GM23248 (cell line): ENCODE measurements at places on chromosomes 11 and 22. TPM values are rescaled to one million over a fixed set of nuclear protein-coding genes. Genes with fewer than 3 reads are reported as not detected.
A peak's percentile ranks its signal among the peaks of the same experiment; 100 is the strongest.

DNA sequence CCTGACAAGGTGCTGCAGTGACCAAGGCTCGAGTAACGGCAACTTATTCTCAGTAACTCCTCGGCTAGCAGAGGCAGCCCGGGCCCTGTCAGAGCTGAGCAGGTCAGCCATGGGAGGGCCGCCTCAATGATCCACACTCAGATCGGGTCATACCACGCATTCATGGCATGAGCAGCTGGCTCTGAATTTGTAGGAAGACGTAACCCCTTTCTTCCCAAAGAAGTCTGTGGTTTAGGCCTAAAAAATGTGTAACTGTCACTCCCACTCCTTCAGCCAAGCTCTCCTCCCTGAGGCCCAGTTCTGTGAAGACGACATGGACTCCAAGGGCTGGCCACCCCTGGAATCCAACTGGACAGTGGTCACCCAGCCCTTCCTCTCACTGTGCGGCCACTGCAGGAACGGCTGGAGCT lies 30.0 kb downstream of the PPP2R1B start:
- H3K4me1 ChIP-seq, result peaks cover 57% of the 10 kb centered on the region
- H3K36me3 ChIP-seq, result peaks cover 12% of the 10 kb centered on the region; the same call in 1 of the 2 replicates
- H3K27me3 ChIP-seq, result no peaks in the 10 kb centered on the region
- peak overlapping the region; percentile 99 for H3K27ac ChIP-seq

DNA sequence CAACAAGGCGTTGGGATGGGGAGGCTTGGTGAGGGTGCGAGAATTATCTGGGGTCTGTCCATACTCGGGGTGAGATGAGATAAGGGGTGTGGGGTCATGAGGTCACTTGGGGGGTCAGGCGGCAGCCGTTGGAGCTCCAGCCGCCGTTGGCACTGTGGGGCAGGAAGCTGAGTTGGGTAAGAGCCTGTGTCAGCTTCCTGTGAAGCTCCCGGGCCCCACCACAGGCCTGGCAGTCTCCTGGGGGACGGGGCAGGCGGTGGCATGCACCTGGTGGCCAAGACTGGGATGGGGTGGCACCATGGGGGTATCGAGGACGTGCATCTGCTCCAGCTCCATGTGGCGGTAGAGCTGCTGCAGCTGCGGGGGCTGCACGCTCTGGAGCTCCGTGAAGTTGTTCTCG lies 7.1 kb upstream of the MYBPC3 start:
- no peaks in the 10 kb centered on the region for H3K4me1 ChIP-seq
- no peaks in the 10 kb centered on the region for H3K27me3 ChIP-seq
- no peak overlapping the region for H3K4me3 ChIP-seq

GRCh38 chr11:106281455-106282173 lies 204.2 kb downstream of the AASDHPPT start:
- H3K36me3 ChIP-seq, result no peaks in the 10 kb centered on the region
- H3K4me1 ChIP-seq, result peaks cover 32% of the 10 kb centered on the region
- peak; percentile 88 for DNase-seq
- no peak overlapping the region for H3K4me3 ChIP-seq
- H3K27me3 ChIP-seq, result no peaks in the 10 kb centered on the region

The EHF gene
- total RNA-seq, result not detected in 2 replicates

- DNase-seq, result peak; percentile 63
- H3K36me3 ChIP-seq, result no peaks in the 10 kb centered on the region
- H3K27me3 ChIP-seq, result no peaks in the 10 kb centered on the region
- no peak overlapping the region for H3K27ac ChIP-seq
- 0 out of 2 replicates have a peak, but pooled peaks cover 4% of the 10 kb centered on the region for H3K4me1 ChIP-seq
Measured at GRCh38 chr11:61587951-61588727, 7.3 kb upstream of the SYT7 start.

The MS4A7 gene
- not detected in 2 replicates for total RNA-seq

DNA sequence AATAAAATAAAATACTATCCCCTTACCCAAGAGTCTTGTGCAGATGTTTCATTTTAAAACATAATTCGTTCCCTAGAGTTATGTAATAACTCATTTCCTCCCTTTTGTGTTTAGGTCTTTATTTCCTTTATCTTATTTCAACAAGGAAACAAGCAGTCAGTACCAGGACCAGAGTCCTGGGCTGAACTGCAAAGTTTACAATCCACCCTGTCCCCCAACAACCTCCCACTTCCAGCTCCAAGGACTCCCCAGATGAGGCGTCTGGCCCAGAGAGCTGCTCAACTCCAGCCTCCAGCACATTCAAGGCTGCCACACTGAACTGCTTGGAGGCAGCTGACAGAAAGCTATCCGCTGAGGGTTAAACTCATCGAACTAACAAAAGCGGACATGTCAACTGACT lies 4.5 kb downstream of the POLDIP3 start:
- DNase-seq, result no peak
- no peak overlapping the region for H3K4me3 ChIP-seq
- no peaks in the 10 kb centered on the region for H3K27me3 ChIP-seq

- no peak for DNase-seq
- H3K4me1 ChIP-seq, result peaks cover 30% of the 10 kb centered on the region
- no peak overlapping the region for H3K27ac ChIP-seq
Measured at GRCh38 chr11:132452616-132453015, 1079.7 kb downstream of the OPCML start.

- H3K4me1 ChIP-seq, result peaks cover 17% of the 10 kb centered on the region
- DNase-seq, result no peak
- H3K27me3 ChIP-seq, result no peaks in the 10 kb centered on the region
- no peak overlapping the region for H3K27ac ChIP-seq
- no peaks in the 10 kb centered on the region for H3K36me3 ChIP-seq
- H3K4me3 ChIP-seq, result no peak overlapping the region
Measured at GRCh38 chr22:27237080-27237741, 564.3 kb downstream of the MN1 start.

DNA sequence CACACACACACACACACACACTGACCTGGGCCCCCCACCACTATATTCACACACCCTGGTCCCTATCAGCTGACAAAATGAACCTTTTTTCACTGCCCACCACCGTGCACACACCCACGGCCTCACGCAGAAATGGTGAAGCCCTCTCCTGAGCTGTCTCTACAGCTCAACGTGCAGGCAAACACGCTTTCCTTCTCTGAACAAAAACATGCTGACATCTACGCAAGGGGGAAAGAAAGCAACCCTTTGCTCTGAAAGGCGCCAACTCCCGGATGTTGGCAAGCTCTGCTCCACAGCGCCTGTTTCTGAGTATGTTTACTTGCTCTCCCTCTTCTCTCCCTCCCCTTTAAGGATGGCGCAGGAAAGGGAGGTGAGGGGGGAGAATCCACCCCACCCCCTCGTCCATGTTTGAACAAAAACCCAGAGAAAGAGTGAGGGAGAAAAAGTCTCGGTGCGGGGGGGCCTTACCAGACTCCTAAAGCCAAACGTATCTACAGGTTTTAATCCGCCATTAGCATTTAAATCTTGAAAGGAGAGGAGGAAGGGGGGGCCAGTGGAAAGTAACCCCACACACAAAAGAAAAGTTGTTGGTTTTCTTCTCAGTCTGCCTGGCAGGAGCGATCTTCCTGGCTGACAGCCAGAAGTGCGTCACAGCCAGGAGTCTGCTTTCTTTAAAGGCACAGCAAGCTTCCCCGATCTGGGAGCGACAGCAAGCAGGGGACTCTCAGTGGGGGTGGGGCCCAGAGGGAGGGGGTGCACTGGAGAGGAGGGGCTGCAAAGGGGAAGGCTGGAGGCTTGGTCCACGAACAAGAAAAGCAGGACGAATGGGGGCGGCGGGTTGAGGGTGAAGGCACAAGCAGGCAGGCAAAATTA lies 39.6 kb downstream of the NUMA1 start:
- no peaks in the 10 kb centered on the region; the same call in 1 of the 2 replicates for H3K36me3 ChIP-seq
- H3K27me3 ChIP-seq, result no peaks in the 10 kb centered on the region
- peak overlapping the region; percentile 99 for H3K27ac ChIP-seq
- H3K4me3 ChIP-seq, result peak overlapping the region; percentile 95
- DNase-seq, result peak; percentile 94

DNA sequence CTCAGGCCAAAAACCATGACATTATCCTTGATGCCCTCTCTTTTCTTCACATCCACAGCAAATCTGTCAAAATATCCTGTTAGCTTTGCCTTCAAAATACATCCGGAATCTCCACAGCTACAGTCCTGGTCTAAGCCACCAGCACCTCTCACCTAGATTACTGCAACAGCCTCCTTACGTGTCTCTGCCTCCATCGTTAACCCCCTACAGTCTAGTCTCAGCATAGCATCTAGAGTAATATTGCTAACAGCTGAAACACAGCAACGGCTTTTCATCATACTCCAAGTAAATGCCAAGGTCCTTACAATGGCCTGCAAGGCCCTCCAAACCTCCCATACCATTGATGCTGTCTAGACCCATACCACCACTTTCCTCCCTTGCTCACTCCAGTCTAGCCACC lies 4.4 kb downstream of the TSG101 start:
- H3K4me3 ChIP-seq, result no peak overlapping the region
- peak; percentile 30 for DNase-seq
- H3K27ac ChIP-seq, result no peak overlapping the region
- H3K27me3 ChIP-seq, result no peaks in the 10 kb centered on the region

DNA sequence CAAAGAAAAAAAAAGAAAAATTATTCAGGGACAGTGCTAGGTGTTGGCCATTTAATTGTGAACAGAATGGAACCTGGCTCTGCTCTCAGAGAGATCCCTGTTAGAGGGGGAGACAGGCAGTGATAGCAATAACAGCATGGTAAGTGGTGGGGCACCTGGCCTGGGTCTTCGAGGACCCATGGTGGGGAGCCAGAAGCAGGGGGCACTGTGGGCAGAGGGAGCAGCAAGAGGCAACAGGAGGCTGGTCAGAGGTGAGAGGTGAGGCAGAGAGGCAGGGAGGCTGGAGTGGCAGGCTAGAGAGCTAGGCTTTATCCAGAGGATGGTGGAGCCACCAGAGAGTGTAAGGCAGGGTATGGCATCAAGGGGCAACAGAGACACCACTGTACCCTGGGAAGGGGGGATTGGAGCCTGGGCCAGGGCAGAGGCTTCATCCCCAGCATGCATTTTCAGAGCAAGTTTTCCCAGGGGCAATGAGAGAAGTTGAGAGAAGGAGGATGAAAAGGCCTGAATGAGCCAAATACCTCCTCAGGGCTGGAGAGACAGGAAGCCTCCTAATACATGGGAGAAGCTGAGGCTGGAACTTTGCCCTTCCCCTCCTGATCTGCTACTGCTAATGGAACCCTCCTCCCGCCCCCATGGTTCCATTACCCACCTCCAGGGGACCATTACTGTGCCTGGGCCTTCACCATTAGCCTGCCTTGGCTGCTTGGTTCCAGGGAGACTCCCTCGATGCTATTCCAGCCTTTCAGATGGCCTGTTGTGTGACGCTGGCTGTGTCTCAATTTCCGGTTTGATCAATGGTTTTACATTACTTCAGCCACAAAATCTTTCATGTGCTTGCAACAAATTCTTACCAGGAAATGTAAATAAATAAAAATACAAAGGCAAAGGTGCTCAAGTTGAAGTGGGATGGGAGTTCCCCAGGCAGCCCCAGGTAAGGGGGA lies 2.6 kb upstream of the P2RY2 start:
- DNase-seq, result no peak
- no peak overlapping the region for H3K4me3 ChIP-seq
- no peak overlapping the region for H3K27ac ChIP-seq
- H3K27me3 ChIP-seq, result peaks cover 12% of the 10 kb centered on the region

The OR8G5 gene
- total RNA-seq, result not detected in 2 replicates

- no peaks in the 10 kb centered on the region for H3K4me1 ChIP-seq
- no peaks in the 10 kb centered on the region for H3K27me3 ChIP-seq
- H3K36me3 ChIP-seq, result no peaks in the 10 kb centered on the region
- DNase-seq, result no peak
Measured at GRCh38 chr11:59473015-59473414, at the start of gene OR4D10. Gene OR4D10, plus strand, starts transcription at chr11:59473315. Its CDS starts 4,115 bp downstream, at chr11:59477430.

The KCTD14 gene
- 0.63 and 1.4 TPM in 2 replicates for total RNA-seq

DNA sequence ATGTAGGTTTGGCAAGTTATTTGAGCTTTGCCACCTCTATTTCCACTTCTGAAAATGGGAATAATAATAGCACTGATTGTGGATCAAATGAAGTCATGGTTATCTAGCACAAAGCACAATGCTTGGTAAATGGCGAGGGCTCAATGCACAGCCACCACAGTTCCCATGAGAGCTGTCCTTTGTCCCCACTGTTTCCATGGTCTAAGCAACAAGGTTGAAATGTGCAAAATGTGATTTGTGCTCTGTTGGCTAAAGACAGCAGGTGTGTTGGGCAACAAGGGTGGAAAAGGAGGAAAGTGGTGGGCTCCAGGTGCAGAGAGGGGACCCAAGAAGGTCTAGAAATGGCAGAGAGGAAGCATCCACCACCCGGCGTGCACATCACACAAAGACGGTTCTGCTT lies 200.5 kb downstream of the TRIM29 start:
- H3K36me3 ChIP-seq, result no peaks in the 10 kb centered on the region
- DNase-seq, result no peak
- H3K27me3 ChIP-seq, result peaks cover 34% of the 10 kb centered on the region; the same call in 1 of the 2 replicates
- no peak overlapping the region for H3K4me3 ChIP-seq
- no peaks in the 10 kb centered on the region for H3K4me1 ChIP-seq
- H3K27ac ChIP-seq, result no peak overlapping the region

DNA sequence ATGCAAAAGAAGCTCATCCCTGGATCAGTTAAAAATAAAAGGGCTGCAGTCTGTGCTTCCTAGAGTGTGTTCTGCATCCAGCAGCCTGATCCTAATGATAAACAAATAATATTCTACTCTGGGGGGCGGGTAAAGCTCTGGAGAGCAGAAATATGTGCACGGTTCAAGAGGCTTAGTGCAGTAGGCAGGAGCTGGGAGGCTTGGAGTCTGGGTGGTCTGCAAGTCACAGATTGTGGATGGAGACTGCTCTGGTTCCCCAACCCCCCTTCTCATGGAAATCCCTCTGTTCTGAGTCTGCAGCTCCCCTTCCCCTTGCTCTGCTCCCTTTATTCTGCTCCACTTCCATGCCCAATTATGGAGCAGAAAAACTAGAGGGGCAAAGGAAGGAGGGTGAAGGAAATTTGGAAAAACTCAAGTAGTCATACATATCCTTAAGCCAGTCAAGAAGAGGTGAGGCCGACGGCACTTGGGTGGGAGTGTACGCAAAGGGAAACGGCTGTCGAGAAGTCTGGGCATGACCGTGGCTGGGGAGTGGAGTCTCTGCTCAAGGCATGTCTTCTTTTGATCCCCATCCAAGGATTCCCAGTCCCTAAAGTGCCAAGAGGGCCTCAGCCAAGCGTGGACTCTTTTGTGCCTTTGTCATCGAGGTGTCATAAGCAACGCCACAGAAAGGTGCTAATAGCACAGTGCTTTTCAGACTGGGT lies 16.3 kb upstream of the CLMP start:
- no peaks in the 10 kb centered on the region for H3K36me3 ChIP-seq
- peak overlapping the region; percentile 31; the same call in 1 of the 2 replicates for H3K4me3 ChIP-seq
- no peak for DNase-seq
- H3K27ac ChIP-seq, result peak overlapping the region; percentile 81
- no peaks in the 10 kb centered on the region for H3K27me3 ChIP-seq

The FXYD2 gene
- total RNA-seq, result not detected in 2 replicates

DNA sequence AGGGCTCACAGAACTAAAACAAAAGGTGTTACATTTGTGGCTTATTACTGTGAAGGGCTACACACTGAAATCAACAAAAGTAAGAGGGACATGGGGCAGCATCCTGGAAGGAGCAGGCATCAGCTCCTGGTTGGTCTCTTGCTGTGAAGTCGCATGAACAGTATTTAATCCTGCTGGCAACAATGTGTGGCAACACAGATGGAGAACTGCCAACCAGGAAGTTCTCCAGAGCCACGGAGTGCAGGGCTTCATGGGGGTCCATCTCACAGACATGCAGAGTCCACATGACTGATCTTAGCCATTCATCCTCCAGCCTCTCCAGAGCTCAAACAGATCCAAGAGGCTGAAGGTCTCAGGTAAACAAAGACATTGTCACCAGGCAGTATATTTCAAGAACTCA lies 32.8 kb upstream of the FGF3 start:
- no peaks in the 10 kb centered on the region for H3K4me1 ChIP-seq
- DNase-seq, result no peak
- no peak overlapping the region for H3K4me3 ChIP-seq
- H3K27ac ChIP-seq, result no peak overlapping the region
- no peaks in the 10 kb centered on the region for H3K36me3 ChIP-seq
- peaks cover 14% of the 10 kb centered on the region for H3K27me3 ChIP-seq

GRCh38 chr11:129417458-129417857 lies 41.8 kb downstream of the BARX2 start:
- no peak overlapping the region for H3K4me3 ChIP-seq
- H3K36me3 ChIP-seq, result no peaks in the 10 kb centered on the region
- no peak overlapping the region for H3K27ac ChIP-seq
